ENCODE measurements at places on chromosomes 16 and 17.

GRCh38 chr17:81026266-81027036 is 8.5 kb upstream of the BAIAP2 start:
- no peak for DNase-seq

DNA sequence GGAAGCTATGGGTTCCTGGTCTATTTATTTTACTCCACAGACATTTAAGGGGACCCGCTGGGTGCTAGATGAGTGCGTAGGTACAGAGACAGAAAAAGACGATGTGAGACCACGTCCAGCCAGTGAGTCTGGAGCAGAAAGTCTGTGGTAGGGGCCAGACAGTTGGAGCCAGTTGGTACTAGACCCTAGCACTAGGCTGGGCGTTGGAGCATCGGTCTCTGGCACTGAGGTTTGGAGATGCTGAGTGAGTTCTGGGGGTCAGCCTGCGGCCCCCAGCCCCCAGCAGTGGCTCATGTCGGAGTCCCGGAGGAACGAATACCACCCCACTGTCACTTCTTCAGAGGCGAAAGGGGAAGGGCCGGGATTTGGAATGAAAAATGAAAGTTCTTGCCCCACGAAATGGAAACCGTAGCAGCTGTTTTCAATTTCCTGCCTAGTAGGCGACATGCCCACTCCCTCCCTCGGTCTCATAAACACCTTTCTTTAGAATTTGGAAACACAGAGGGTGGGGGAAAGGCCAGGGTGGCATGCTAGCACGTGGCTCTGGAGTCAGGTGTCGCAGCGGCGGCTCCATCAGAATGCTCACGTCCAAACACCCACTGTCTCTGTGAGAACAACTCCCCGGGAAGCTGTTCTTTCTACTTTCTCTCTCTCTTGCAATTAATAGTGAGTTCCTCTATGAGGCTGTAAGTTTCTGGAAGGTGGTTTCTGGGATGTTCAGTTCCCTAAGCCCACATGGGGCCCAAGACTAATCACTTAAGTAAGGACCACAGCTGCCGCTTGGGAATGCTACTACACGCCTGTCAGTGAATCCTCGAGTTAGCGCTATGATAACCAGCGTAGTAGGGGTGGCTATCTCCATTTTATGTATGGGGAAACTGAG is 96.8 kb downstream of the IRF8 start:
- DNase-seq: no peak

DNA sequence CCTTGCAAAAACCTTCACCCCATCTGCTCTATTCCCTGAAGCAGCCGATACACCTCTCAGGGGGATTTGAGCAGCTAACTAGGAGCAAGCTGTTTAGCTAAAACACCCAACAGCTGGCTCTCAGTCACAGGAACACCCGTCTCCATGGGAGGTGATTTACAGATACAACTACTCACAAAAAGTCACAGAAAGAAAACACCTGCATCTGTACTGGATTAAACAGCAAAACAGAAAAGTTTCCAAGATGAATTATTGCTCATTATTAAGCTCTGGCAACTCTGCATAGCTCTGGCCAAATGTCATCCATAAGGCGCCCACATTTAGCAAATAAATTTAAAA is 22.3 kb downstream of the GJC1 start:
- no peak for DNase-seq

DNA sequence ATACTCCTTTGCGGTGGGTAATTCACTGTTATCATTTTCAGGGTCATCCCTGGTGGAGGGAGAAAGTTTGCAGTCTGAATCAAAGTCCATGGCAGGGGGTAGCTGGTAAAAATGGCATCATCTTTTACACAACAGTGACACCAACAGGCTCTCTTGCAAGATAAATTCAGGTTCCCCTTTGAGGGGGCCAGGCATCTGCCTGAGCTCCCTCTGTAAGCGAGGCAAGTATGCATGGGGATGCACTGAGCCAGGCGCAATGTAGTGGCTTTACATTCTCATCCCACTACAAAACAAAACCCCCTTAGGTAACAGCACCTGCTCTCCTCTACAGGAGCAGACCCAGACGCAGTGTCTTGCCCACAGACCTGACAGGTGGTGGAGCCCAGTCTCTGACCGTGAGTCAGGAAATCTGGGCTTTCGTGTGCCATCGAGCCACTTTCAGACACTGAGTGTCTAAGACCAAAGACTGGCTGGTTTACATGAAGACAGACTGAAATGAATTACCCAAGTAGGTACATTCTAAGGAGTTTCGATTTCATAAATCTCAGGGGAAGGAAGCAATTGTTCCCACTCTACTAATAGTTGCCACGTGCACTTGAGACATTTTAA is 17.7 kb downstream of the LITAFD start:
- DNase-seq: no peak

GRCh38 chr17:63925615-63926014 is 6.5 kb downstream of the CD79B start:
- no peak for DNase-seq

DNA sequence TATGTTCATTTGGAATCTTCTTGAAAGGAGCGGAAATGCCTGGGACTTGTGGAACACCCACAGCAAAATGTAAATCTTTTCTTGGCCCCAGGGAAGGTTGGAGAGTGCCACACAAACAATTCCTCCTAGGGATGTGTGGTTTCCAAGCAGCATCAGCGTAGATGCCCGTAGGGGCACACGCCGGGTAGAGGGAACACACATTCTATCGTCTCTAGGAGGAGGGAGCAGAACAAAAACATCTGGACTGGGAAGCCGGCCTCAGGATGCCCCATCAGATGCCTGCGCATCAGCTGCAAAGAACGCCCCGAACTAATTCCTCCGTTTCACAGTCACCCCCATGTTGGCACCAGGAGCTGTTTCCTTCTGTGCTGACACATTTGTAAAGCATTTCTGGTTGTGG is 357.9 kb upstream of the ZFHX3 start:
- DNase-seq: peak; percentile 36

DNA sequence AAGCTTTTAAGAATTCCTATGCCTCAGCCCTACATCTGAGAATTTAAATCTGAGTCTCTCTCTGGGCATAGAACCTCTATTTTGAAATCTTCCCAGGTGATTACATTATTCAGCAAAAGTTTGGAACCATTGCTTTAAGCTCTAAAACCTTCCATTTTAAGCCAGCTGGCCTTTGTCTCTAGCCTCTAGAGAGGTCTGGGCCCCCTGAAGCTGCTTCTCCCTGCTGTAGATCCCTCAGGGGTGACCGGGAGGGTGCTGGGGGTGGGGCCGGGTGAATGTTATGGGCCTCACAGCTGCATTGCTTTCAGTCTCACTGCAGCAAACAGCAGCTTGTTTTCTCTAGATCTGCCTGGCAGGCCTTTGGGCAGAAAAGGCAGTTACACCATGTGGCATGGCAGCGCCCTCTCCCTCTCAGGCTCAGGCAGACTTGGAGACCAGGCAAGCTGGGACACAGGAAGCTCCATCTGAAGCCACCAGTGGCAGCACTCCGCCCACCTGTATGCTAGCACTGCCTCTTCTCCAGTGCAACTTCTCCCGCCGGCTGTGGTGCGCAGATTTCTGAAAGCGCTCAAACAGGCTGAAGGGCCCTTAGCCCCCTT is 66.3 kb downstream of the MPRIP start:
- DNase-seq: no peak

DNA sequence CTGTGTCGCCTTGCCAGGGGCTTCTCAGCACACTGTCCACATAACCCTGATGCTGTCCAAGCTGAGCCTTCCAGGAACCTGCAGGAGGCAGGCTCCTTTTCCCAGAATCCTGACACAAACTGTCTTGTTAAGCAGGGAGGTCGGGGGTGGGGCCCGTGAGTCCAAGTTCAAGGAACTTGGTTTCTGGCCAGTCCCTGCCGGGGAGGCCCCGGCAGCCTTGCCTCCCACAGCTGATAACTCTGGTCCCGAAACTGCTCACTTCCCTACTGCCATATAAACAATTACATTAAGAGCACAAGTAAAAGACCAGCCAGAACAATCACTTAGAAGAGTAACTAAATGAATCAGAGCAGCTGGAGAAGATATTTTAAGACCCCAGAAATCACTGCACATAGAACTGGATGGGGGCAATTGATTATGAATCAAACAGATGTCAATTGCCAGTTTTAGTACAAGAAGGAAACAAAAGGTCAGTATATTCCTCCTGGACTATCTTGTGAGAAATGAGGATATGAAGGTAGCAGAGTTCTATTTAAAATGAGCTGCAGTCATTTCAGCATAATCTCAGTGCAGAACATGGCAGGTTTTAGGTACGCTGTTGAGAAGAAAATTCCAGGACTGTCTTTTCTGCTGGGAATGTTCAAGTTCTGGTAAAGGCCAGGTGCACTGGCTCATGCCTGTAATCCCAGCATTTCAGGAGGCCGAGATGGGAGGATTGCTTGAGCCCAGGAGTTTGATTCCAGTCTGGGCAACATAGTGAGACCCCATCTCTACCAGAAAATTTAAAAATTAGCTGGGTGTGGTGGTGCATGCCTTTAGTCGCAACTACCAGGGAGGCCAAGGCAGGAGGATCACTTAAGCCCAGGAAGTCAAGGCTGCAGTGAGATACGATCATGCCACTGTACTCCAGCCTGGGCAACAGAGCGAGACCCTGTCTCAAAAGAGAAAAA is 169.8 kb downstream of the PITPNC1 start:
- peak; percentile 67 for DNase-seq

- peak; percentile 76 for DNase-seq
These were observed 55.8 kb downstream of the MYH13 start for GRCh38 chr17:10316801-10317542.

DNA sequence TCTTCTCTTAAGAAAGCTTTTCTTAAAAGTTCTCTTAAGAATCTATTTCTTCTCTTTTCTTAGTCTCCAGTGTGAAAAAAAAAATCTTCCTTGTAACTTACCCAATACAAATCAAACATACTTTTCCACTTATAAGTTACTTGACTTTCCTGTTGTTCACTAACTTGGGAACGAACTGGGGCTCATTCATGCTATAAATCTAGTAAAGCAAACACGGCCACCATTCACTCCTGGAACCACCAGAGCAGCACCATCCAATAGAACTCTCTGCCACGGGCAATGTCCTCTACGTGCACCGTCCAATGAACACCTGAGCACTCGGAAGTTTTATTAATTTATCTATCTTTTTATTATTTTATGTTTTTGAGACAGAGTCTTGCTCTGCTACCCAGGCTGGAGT is 20.8 kb downstream of the SRP68 start:
- DNase-seq: no peak

- peak; percentile 96 for DNase-seq
These were observed 9.3 kb downstream of the CORO6 start for GRCh38 chr17:29613352-29613837.

DNA sequence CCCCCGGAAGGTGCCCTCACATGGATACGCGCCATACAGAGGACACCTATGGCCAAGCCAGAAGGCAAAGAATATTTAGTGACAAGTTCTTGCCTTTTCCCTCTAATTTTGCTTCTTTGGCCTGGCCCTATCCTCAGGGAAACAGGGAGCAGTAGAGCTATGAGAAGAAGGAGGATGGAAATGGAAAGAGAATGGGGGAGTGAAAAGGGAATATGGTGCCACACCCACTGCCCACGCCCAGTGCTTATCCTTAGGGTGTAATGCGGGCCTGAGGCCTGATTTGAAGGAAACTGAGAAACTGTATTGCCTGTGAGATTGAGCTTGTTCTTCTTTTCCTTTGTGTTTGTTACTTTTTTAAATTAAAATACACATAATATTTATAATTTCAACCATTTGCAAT is 255.1 kb downstream of the HS3ST3A1 start:
- DNase-seq: no peak

- no peak for DNase-seq
These were observed 73.6 kb downstream of the KCNJ2 start for GRCh38 chr17:70242781-70243437.

DNA sequence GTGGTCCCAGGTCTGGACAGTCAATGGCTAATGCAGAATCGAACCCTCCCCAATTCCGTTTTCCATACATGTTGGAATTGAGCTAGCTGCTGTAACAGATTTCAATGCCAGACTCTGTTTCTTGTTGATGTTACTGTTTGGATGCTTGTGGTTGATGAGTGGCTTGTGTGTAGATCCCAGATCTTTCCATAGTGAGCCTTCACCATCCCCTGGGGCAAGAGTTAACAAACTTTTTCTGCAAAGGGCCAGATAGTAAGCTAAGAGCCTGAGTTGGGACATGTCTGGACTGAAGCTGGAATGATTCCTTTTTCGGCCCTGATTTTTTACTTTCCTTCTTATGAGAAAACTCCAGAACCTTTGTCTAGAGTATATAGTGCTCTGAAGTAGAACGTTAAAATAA is 296.3 kb downstream of the CPPED1 start:
- no peak for DNase-seq

DNA sequence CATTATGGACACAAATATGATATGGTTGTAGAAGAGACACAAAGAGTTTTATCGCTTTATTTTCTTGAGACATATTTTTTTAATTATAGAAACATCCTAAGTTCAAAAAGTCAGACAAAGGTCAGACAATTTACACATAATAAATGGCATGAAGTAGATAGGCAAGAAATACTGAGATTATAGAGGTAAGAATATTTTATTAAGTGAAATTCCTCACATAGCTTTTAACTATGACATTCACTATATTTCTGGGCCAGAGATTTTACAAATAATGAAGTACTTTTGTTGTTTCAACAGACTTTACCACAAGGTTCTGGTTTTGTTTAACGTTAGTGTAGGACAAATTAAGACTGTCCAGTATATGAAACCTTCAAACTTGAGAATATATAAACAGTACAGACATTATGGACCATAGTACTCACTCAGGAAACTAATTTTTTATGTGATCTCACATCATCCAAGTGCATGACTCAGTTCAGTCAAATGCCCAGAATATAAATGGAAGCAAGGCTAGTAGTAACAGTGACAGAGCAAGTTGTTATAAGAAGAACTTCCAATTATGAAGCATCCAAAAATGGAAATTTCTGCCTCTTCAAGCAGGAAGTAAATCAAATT is 394.8 kb downstream of the KCNJ2 start:
- no peak for DNase-seq

DNA sequence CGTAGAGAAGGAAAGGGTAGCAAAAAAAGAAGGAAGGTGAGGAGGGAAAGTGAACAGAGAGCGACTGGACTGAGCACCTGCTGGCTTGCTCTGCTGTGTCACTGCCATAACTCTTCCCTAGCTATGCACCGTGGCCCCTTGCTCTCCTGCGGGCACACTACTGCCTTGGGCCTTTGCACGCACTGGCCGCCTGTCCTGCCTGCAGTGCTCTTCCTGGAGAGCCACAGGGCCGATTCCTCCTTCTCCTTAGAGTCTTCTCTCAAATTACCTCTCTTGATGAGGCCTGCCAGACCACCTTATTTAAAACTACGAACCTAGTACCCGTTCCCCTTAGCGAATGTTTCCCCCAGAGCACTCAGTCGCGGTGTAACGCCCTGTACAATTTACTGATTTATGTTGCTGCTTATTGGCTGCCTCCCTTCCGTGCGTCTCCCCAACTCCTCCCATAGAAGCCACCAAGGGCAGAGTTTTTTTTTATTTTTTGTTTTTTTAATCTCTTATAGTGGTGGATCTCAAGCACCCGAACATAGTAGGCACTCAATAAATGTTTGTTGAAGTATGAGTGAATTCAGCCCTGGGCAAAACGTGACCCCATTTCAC is 70.3 kb downstream of the RAI1 start:
- no peak for DNase-seq

GRCh38 chr17:19285213-19285900 is 48.2 kb downstream of the EPN2 start:
- no peak for DNase-seq

All from right hindlimb (tissue), 1 donor.